ENCODE measurements at places on chromosomes 4 and X. TPM values are rescaled to one million over a fixed set of nuclear protein-coding genes. Genes with fewer than 3 reads are reported as not detected.

DNA sequence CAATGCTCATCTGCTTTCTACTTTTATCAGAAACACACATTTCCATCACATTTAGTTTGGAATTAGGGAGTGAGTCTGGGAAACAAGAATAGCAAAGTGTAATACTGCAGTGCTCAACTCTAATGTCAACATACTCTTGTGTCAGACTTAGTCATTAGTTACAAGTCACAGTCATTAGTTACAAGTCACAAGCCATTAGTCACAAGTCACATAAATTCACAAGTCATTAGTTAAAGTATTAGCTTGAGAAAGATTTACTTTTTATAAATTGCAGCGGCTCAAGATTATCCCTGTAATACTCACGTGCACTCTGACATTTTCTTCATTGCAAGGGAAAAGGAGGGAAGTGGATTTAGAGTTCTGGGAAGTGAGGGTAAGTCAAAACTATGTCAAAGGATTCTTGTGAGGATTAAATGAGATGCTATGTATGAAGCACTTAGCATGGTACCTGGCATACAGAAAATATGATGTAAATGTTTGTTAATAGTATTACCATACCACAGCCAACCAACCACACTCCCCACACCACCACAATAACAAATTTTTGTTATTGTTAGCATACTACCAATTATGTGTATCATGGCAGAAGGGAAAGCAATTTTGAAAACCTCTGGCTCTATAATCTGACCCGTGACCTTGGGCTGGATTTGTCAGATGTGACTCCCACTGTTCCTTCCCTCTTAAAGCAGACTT is 116.6 kb downstream of the ARHGAP24 start:
- no peak for DNase-seq
- H3K27ac ChIP-seq: no peak overlapping the region
- no peaks in the 10 kb centered on the region for H3K4me1 ChIP-seq
- H3K36me3 ChIP-seq: no peaks in the 10 kb centered on the region
- no peaks in the 10 kb centered on the region for H3K27me3 ChIP-seq

- H3K27me3 ChIP-seq: no peaks in the 10 kb centered on the region
- peaks cover 7% of the 10 kb centered on the region for H3K4me1 ChIP-seq
- no peak overlapping the region for H3K27ac ChIP-seq
- no peaks in the 10 kb centered on the region for H3K36me3 ChIP-seq
- H3K4me3 ChIP-seq: no peak overlapping the region
- no peak for DNase-seq
These were observed 897 bp downstream of the PNMA6F start for GRCh38 chrX:153320555-153321184.

DNA sequence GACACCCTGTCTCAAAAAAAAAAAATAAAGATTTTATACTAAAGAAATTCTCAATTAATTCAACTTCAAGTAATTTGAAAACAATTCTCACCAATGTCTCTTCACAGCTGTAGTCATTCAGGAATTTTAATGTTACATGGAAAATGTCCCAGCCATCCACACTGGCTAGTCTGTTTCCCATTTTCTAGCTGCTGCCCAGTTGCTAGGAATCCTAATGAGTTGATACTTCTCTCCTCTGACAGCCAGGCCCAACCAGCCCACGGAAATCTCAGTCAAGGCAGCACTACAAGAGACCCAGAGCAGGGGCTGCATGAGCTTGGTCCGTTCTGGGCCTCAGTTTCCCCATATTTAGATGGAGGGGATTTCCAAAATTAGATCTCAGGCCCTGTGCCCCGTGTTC is 59.1 kb downstream of the CASP3 start:
- H3K27me3 ChIP-seq: peaks cover 3% of the 10 kb centered on the region
- no peak overlapping the region for H3K4me3 ChIP-seq
- H3K27ac ChIP-seq: no peak overlapping the region
- no peaks in the 10 kb centered on the region for H3K36me3 ChIP-seq

- DNase-seq: no peak
- H3K27ac ChIP-seq: no peak overlapping the region
- no peaks in the 10 kb centered on the region for H3K36me3 ChIP-seq
- no peak overlapping the region for H3K4me3 ChIP-seq
- peaks cover 6% of the 10 kb centered on the region for H3K4me1 ChIP-seq
These were observed 72.2 kb upstream of the RBPJ start for GRCh38 chr4:26248647-26249046.

GLOD5 gene
- not detected for total RNA-seq

GRCh38 chrX:44228621-44229020 is 114.9 kb downstream of the EFHC2 start:
- no peak overlapping the region for H3K27ac ChIP-seq
- H3K36me3 ChIP-seq: no peaks in the 10 kb centered on the region
- H3K4me1 ChIP-seq: no peaks in the 10 kb centered on the region
- no peak overlapping the region for H3K4me3 ChIP-seq
- DNase-seq: no peak

DNA sequence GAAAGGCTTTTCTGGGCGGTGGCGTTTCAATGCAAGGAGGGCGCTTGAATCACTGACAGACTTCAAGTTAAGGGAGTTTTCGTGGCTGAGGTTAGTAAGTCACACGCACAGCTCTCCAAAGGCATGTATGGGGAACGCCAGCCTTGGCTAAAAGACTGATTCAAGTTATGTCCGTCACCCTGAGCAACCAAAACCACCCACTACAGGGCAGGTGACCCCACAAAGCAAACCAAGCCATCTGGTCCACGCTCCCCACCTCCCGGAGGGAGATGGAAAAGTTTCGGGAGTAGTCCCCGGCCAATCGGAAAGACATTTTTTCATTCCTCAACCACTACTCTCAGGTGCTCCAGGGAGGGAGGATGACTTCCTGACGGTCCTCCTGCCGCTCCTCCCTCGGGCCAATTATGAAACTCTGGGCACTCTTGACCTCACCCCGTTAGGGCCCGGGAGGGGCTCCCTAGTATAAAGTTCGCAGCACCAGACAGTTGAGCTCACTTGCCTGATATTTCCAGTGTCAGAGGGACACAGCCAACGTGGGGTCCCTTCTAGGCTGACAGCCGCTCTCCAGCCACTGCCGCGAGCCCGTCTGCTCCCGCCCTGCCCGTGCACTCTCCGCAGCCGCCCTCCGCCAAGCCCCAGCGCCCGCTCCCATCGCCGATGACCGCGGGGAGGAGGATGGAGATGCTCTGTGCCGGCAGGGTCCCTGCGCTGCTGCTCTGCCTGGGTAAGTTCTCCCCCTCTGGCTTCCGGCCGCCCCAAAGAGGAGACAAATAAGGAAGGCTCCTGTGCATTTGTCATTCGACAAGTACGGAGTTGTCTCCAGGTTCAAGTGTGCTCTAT is at the start of gene EREG:
Gene EREG (plus strand): TSS at position 494 of the 840 bp plus-strand sequence. CDS start 164 bp downstream, at position 658.
- DNase-seq: peak; percentile 22
- peaks cover 37% of the 10 kb centered on the region for H3K27me3 ChIP-seq
- no peak within 1 kb of the TSS for H3K27ac ChIP-seq
- H3K4me1 ChIP-seq: peaks cover 10% of the 10 kb centered on the region
- H3K36me3 ChIP-seq: no peaks in the 10 kb centered on the region

DNA sequence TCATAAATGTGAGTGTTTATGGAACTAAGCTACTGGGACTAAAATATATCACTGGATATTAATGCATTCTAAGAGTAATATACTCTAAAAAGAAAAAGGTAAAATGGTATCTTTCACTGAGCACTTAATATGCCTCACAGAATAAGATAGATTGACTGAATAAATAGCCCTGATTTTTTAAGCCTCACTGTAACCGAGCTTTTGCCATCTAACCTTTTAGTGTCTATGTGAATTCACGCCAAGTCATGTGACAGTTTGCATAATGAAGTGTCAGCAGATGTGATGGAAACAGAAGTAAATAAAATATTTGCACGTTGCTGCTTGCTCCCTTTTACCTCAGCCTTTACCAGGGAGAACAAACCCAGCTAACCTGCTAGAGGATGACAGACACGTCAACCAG is 119.7 kb upstream of the NWD2 start:
- H3K27ac ChIP-seq: no peak overlapping the region
- H3K27me3 ChIP-seq: no peaks in the 10 kb centered on the region
- no peaks in the 10 kb centered on the region for H3K36me3 ChIP-seq
- H3K4me1 ChIP-seq: no peaks in the 10 kb centered on the region
- no peak for DNase-seq

DNA sequence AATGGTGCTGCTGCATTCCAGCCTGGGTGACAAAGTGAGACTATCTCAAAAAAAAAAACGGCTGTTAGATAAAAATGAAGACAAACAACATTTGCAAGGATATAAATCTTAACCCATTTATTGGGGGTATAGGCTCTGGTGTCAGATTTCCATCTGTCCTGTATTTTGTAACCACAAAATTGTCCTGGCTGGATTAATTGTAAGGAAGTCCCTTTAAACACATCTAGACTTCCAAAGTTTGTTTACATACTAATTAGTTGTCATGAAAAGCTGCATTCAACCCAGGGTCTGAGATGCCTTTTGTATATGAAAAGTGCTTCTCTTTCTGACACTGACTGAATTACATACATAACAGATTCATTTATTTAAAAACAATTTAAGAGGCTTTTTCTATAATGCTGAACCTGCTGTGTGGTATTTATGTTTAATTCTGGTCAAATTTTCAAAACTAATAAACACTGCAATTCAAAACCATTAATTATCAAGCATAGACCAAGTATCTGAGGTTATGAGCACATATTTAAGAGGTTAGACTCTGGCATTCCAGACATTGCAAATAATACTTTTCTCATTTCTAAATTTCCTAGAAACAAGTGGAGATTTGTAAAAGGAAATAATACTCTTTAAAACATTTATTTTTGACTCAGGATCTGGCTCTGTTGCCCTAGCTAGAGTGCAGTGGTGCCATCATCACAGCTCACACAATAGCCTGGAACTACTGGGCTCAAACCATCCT is 17.5 kb upstream of the UGDH start:
- H3K4me3 ChIP-seq: no peak overlapping the region
- no peaks in the 10 kb centered on the region for H3K27me3 ChIP-seq
- H3K27ac ChIP-seq: no peak overlapping the region
- no peaks in the 10 kb centered on the region for H3K4me1 ChIP-seq
- H3K36me3 ChIP-seq: no peaks in the 10 kb centered on the region

CXCL10 gene
- total RNA-seq: 0.51 TPM

DNA sequence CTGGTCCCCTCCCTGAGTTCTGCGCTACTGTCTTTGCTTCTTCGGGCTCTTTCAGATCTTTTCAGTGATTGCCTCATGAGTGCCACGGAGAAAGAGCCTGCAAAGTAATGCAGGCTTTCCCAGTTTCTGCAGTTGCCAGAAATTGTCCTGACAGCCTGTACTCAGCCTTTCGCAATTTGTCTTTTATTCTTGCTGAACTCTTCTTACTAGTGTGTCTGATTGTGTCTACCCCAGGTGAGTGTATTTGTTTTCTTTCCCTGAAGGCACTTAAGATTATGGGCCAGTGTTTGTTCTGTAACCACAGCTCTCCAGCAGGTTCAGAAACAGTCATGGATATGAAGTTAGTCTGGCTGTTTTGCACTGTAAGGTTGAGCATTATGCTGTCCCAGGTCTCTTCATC is 47.1 kb downstream of the FAM193A start:
- no peak overlapping the region for H3K27ac ChIP-seq
- H3K36me3 ChIP-seq: peaks cover 10% of the 10 kb centered on the region
- no peaks in the 10 kb centered on the region for H3K27me3 ChIP-seq
- peaks cover 37% of the 10 kb centered on the region for H3K4me1 ChIP-seq
- no peak overlapping the region for H3K4me3 ChIP-seq

GRCh38 chrX:51837921-51838320 is 55.5 kb upstream of the MAGED1 start:
- H3K4me1 ChIP-seq: peaks cover 4% of the 10 kb centered on the region
- DNase-seq: no peak
- no peaks in the 10 kb centered on the region for H3K27me3 ChIP-seq
- H3K27ac ChIP-seq: no peak overlapping the region
- H3K4me3 ChIP-seq: no peak overlapping the region

DGKK gene
- not detected for total RNA-seq

CABS1 gene
- total RNA-seq: not detected

LDOC1 gene
- 8.7 TPM for total RNA-seq

DNA sequence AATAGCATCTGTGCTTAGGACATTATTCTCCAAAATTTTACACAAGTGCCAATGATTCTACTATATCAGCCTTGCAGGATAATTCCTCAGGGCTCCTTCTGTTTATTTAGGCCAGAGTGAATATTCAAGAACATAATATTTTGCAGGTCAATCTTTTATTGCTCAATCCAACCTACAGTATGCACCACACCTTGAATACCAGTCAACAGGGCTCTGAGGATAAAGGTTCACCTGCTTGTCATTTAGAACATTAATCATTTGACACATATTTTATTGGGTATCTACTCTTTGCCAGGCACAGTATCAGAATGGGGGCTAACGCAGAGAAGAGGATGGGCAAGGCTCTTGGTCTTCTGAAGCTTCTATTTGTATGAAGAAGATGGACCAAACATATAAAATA is 66.2 kb upstream of the SHISA3 start:
- DNase-seq: no peak
- H3K27me3 ChIP-seq: peaks cover 2% of the 10 kb centered on the region
- no peaks in the 10 kb centered on the region for H3K4me1 ChIP-seq
- H3K27ac ChIP-seq: no peak overlapping the region
- no peaks in the 10 kb centered on the region for H3K36me3 ChIP-seq

DNA sequence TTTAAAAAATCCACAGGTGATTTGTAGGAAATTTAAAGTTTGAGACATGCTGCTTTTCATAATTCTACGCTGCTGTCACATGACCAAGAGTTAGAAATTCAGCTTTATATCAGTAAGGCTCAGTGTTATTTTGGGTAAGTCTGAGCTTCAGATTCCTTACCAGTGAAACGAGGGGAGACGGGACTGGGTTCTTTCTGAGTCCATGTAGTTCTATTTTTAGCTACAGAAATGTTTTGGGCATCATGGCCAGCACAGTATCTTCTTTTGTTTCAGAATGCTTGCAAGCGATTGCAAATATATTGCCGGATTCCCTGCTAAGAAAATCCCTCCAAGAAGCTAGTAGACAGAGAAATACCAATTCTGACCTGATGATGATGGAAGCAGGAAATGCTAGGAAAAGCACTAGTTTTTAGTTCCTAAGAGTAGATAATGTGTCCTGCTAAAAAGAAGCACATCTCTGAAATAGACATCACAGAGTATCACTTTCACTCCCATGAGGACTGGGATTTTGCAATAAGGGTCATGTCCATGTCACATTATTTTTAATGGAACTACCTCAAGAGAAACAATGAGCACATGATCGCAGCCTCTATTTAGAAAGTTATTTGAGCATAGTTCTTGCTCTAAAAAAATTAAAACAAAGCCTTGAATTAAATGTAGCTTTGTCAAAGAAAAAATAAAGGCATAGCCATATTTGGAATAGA is 10.9 kb downstream of the ATP1B4 start:
- H3K4me3 ChIP-seq: no peak overlapping the region
- H3K27me3 ChIP-seq: no peaks in the 10 kb centered on the region
- no peak for DNase-seq

DNA sequence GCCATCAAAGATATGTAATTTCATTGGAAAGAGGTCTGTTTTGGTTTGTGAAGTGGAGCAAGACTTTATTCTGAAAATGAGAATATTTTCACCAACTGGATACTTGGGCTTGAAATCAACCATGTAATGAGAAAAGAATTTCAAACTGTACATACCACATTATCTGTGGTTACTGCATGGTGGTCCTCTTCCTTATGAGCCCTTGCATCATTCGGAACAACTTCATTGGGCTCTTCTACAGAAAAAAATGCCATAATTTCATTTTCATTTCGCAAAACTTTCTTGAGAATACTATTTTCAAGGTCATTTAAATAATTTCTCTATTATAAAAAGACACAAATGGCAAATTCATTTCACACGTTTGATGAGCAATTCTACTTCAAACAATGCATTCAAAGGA is 148.6 kb upstream of the RPS6KA6 start:
- H3K4me1 ChIP-seq: no peaks in the 10 kb centered on the region
- DNase-seq: no peak
- no peaks in the 10 kb centered on the region for H3K36me3 ChIP-seq
- no peaks in the 10 kb centered on the region for H3K27me3 ChIP-seq
- no peak overlapping the region for H3K27ac ChIP-seq
- H3K4me3 ChIP-seq: no peak overlapping the region

Data from activated CD4-positive, alpha-beta memory T cell treated with anti-CD3 and anti-CD28 coated beads for 36 hours (primary cell).